Activated T-cell treated with anti-CD3 and anti-CD28 coated beads, Interleukin-2, amount 50 U/mL, for 1 hour (primary cell): ENCODE measurements at places on chromosomes 13 and 19.
A peak's percentile ranks its signal among the peaks of the same experiment; 100 is the strongest.

GRCh38 chr13:48403151-48403631 is 9.7 kb downstream of the LPAR6 start:
- no peak for DNase-seq

- DNase-seq = no peak
Observed at GRCh38 chr19:35843676-35844481, 8.4 kb downstream of the NPHS1 start.

DNA sequence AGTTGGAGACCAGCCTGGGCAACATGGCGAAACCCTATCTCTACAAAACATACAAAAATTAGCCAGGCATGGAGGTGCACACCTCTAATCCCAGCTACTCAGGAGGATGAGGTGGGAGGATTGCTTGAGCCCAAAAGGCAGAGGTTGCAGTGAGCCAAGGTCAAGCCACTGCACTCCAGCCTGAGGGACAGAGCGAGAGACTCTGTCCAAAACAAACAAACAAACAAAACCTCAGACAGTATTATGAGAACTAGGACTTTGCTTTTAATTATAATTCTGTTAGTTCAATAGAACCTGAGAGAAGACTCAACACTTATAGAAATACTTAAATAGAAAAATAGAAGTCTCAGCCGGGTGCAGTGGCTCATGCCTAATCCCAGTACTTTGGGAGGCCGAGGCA is 31.1 kb upstream of the TPM4 start:
- no peak for DNase-seq

- no peak for DNase-seq
Observed at GRCh38 chr13:59413126-59413525, 750.6 kb downstream of the DIAPH3 start.

GRCh38 chr19:4713384-4713951 is 10.2 kb downstream of the DPP9 start:
- DNase-seq = no peak

- DNase-seq = no peak
Observed at GRCh38 chr19:8665468-8666213, 33.0 kb downstream of the ACTL9 start.

- DNase-seq = no peak
Observed at GRCh38 chr13:44311011-44311780, 62.4 kb upstream of the SERP2 start.

DNA sequence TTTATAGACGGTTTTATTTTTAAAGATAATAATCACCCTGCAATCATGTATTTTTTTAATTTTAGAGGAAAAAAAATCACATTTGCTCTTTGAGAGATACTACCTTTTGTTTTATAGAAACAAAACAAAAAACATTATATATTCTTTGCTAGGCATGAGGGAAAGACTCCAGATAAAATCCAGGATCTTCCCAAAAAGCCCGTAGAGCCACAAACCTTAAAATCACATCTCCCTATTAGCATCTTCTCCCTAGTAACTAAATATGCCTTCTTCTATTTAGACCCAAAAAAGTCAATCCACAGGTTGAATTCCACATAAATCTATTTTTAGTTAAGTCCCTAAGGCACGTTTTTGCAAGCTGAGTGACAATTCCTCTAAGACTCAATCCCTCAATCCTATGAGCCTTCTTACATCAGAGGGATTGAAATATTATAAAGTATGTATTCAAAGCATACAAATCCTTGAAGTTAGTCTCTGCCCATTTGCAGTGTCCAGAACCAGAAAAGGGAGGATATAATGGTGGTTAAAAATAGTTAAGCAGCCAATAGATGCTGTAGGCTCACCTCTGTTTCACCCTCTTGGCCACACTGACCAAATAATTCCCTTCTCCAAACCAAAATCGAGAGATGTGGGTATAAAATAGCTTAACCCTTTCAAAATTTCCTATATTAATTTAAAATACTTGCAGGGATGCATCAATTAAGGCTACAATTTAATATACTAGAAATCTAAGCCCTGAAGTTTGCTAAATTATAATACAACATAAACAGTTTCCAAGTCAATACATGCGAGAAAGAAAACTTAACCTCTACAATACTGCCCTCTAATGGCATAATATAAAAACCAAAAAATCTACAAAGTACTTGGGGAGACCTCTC is 64.0 kb downstream of the SERP2 start:
- no peak for DNase-seq

DNA sequence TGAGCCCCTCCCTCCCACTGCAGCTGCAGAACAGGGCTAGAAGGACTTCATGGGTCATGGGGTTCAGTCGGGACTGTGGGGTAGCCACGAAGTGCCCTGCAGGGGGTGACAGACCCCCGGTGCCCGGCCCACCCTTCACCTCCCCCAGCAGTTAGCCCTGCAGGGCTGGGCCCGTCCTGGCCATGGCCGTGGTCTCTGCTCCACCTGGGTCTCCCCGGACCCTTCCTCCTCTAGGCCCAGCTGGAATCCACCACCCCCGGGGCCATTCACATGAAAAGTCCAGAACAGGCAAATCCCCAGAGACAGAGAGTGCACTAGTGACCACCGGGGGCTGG is 17.3 kb downstream of the MKNK2 start:
- no peak for DNase-seq

GRCh38 chr19:12872941-12873890 is 8.0 kb downstream of the DNASE2 start:
- DNase-seq = peak; percentile 68

DNA sequence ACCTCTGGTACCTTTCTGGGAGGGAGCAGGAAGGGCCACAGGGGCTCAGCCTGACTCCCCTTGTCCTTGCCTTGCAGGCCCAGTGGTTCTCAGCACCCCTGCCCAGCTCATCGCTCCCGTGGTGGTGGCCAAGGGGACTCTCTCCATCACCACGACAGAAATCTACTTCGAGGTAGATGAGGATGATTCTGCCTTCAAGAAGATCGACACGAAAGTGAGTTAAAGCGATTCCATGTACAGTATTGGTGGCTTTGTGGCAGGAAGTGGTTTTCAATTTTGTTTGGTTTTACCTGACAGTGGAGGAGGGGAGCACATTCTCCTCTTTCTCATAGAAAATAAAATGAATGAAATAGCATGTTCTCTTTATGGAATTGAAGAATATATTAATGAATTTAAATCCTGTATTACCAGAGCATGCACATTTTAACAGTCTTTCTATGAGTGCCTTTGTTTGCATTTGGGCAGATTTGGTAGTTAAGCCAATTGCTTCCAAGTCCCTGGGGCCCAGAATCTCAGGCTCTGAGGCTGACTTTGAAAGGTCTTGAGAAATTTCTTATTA is 4.1 kb downstream of the MAB21L1 start:
- no peak for DNase-seq

GRCh38 chr13:95388420-95389079 is 87.3 kb upstream of the ABCC4 start:
- no peak for DNase-seq

- peak; percentile 36 for DNase-seq
Observed at GRCh38 chr19:14393329-14393728, 12.1 kb downstream of the ADGRE5 start.

GRCh38 chr19:37466277-37466797 is 907 bp downstream of the ZNF569 start:
- DNase-seq = peak; percentile 18

DNA sequence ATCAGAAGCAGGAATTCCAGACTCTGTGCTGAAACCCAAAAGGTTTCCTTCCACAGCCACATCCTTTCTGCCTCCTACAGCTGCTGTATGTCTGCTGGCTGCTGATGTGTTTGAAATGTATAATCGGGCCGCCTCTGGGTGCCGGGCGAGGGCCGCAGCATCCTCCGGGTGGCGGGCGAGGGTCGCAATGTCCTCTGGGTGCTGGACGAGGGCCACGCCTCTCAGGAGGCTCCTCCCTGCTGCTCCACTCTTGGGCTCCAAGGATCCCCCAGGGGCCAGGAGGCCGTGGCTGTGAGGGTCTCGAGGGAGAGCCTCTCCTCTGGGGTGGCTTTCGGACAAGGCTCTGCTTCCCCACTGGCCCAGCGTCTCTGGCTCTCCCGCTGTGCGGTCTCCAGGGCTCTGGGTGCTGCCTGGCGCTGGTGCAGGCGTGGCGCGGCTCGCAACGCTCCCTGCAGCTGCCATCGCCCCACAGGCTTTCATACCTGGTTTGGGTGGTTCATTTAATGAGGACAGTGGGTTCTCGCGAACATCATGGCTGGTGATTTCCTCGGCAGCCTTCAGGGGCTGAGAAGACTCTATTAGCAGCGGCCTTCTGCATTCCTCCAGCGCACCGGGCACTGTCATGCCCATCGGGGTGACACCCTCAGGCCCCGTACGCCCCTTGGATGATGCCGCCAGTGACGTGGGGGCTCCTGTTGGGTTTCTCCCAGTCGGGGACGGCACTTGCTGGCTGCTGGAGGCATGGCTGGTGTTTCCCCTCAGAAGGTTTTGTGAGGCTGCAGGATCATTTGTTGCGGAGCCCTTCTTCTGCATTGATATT is 41.8 kb upstream of the GRTP1 start:
- no peak for DNase-seq

DNA sequence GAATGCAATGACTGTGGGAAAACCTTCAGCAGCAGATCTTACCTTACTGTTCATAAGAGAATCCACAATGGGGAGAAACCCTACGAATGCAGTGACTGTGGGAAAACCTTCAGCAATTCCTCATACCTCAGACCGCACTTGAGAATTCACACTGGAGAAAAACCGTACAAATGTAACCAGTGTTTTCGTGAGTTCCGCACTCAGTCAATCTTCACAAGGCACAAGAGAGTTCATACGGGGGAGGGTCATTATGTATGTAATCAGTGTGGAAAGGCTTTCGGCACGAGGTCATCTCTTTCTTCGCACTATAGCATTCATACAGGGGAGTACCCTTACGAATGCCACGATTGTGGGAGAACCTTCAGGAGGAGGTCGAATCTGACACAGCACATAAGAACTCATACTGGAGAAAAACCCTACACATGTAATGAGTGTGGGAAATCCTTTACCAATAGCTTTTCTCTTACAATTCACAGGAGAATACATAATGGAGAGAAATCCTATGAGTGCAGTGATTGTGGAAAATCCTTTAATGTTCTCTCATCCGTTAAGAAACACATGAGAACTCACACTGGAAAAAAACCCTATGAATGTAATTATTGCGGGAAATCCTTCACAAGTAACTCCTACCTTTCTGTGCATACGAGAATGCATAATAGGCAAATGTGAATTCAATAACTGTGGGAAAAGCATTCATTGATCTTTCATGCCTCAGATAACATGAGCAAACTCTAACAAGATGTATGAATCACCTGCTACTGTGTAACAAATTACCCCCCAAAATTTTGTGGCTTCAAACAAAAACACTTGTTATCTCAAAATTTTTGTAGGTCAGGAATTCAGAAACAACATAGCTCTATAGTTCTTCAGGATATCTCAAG is 13.8 kb downstream of the ZNF557 start:
- no peak for DNase-seq

DNA sequence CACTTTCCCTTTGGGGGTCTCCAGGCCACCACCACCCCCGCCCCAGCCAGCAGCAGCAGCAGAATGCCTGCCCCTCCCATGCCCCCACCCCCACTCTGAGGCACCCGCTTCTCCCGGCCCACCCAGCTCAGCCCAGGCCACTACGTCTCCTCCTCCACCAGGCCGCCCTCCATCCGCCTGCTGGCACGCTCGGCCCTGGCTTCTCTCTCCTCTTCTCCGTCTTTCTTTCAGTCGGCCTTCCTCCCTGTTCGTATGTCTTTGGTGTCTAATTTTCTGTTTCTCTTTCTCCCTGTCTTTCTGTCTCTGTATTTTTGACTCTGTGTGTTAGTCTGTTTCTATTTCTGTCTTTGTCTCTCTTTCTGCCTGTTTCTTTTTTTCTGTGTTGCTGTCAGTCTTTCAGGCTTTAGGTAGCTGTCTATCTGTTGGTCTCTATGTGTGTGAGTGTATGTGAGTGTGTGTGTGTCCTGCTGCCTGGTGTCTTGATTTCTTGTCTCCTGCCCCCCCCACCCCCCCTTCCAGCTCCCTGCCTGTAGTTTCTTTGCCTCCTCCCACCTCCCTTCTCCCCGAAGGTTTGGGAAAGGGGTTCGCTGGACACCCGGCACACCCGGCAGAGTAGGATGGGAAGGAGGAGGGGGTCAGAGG is at the start of gene LGI4:
LGI4 (minus strand) TSS at position 459 of the 642 bp plus-strand sequence; CDS start at position 80, 379 bp downstream.
- no peak for DNase-seq

DNA sequence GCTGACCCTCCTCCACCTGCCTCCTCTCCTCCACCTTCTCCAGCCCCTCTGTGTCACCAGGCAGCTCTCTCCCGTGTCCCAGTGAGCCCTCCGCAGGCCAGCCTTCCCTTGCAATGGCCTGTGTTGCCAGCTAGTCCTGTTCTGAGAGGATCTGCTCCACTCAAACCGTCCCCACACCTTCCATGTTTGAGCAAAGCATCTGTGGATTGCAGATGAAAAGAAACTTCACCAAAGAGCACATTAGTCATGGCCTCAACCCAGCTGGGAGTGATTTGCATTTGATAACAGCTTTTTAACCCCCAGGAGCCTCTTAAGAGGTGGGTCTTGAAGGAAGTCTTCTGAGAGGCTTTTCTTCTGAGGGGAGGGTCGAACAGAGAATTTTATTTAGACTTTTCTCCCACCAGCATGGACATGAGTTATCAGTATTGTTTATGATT is 72.8 kb downstream of the COL4A2 start:
- no peak for DNase-seq

GRCh38 chr19:10782795-10783194 is 53.2 kb downstream of the TMED1 start:
- no peak for DNase-seq

DNA sequence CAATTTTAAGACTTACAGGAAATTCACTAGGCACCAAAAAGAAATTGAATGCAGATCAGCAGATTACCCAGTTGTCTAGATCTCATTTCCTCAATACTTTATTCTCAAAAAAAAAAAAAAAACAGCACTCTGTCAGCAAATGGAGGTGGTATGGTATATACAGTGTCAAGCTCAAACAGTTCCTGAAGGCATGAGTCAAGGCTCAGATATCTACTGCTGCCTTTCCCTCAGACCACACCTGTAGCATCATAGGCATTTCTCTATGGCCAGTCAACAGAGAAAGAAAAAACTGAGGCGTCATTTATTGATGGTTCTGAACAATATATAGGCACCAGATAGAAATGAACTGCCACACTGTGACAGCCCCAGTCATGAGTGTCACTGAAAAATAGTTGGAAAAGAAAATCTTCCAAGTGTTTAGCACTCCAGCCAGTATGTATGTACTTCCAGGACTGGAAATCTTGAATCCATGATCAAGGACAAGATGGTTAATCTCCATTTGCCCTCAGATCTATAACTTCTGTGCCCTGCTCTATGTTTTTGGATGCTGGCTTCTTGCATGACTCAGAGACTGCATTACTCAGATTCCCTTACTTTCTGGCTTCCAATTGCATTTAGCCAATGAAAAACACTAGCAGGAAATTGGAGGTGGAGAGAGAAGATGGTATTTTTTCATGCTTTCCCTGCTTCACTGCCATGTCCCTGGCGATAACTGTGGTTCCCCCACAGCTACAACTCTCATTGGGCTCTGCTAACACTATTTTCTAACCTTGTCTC is 8.4 kb upstream of the COG3 start:
- no peak for DNase-seq
